ENCODE measurements at places on chromosomes 6 and 20.

DNA sequence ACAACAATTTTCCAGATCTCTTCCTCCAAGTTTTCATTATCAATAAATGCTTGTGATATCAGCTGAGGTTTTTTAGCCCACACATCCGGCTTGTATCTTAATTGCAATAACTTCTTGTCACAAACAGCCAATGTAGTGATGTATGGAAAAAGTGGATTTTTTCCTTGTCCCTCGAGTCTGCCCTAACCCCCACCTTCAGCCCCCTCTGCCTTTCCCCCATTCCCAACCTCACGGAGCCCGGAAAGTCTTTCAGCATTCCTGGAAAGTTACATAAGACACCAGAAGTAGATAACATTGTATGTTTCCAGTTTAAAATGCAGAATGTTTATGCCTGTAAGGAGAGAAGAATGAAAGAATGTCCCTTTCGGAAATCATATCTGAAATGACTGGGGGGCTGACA lies 179.2 kb upstream of the PHACTR1 start:
- DNase-seq, result no peak

- DNase-seq, result no peak
Measured at GRCh38 chr6:132122871-132123270, 171.7 kb upstream of the CCN2 start.

- DNase-seq, result no peak
Measured at GRCh38 chr6:11272491-11273192, 40.2 kb upstream of the NEDD9 start.

- DNase-seq, result no peak
Measured at GRCh38 chr6:159819932-159820640, 20.0 kb downstream of the PNLDC1 start.

DNA sequence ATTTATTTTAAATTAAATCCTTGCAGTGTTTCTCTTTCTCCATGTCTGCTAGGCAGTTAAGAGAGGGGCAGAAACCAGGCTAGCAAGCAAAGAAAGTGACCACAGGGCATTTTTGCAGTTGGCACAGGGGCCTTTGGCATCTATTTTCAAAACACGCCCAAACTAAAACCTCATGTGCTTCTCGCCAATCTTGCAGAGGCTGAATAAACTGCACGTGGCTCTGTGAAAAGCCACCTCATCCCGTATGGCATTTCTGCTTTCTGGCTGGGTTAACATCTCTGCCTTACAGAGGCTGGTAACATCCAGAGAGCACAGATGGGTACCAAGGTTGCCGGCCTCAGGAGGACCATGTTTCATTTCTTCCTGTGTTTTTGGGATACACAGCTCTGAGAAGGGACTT lies 54.6 kb downstream of the GJA10 start:
- no peak for DNase-seq

DNA sequence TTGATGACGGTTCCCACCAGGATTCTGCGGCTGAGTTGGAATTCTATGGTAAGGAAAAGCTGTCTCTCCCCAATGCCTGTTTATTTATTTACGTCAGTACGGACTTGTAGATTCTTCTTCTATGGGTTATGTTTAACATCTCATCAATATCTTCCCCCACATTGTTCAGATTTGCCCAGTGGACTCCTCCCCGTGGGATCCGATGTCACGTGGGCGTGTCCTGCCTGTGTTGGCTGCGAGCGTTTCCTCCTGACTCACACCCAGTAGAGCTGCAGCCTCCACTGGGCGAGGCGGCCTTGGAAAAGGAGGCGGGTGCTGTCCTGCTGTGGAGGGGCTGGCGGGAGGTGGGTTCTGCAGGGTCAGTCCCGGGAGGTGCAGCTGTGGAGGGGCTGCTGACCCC lies 46.8 kb upstream of the SLCO4A1 start:
- no peak for DNase-seq

GRCh38 chr6:158237656-158238055 lies 69.5 kb downstream of the GTF2H5 start:
- DNase-seq, result no peak

- peak; percentile 91 for DNase-seq
Measured at GRCh38 chr20:36745927-36746659, at the start of gene NDRG3. Gene NDRG3, minus strand, starts transcription at chr20:36746090. Its CDS starts 24,355 bp downstream, at chr20:36721735.

DNA sequence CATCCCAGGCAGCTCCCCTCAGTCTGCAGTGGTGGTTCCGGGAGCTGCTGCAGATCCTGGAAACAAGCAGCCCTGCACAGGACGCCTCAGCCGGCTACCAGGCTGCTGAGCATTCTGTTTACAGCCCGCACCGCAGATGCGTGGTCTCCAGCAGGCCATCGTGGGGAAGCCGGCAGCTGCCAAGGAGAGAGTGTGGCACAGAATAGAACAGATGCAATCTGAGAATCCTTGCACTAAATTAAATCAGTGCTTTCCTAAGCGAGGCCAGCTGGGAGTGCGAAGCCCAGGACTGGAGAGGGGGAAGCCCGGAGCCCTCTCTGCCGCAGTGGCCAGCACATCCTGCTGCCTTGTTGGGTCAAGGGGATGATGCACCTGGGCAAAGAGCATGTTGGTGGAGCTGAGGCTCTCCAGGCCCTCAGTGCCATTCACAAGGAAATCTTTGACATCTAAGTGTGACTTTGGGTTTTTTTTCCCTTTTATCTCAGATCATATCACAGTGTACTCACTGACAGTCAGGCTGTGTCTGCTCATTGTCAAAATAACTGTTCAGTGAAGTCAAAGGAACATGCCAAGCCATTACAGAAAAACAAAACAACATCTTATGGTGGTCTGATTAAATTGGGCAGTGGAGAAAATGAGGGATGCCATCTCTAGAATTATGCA lies 118.1 kb downstream of the SYNDIG1 start:
- DNase-seq, result no peak

- no peak for DNase-seq
Measured at GRCh38 chr6:44446626-44447300, 59.3 kb downstream of the CDC5L start.

GRCh38 chr6:123604067-123604466 lies 32.7 kb downstream of the TRDN start:
- DNase-seq, result no peak

GRCh38 chr6:287489-287860 lies 4.8 kb upstream of the DUSP22 start:
- DNase-seq, result no peak

DNA sequence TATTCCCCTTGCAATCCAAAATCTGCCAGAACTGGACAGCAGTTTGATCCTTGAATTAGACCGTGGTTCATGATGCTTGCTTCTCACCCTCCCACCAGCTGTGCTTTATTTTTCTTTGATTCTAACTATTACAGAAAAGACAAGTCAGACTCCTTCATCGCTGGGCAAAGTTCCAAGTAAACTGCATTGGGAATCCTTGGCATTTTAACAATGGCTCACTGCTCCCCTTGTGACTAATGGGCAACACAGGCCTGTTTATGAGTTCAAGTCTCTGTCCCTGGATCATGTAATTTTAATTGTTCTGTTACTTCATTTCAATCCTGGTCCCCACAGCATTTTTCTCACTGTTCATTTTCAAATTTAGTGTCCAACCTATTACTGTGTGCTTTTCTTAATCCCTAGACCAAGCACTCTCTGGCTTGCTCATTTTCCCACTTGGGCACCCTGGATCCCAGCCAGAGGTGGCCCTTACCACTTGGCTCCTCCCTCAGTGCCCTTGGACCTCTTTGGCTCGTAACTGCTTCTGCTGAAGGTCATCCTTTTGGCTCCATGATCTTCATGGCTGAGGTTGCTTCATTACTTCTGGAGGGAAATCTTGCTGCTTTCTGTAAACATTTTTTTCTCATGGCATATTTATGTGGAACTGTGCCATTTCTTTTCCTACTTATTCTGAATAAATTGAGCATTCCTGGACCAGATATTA lies 32.8 kb downstream of the PSMB9 start:
- peak; percentile 47 for DNase-seq

DNA sequence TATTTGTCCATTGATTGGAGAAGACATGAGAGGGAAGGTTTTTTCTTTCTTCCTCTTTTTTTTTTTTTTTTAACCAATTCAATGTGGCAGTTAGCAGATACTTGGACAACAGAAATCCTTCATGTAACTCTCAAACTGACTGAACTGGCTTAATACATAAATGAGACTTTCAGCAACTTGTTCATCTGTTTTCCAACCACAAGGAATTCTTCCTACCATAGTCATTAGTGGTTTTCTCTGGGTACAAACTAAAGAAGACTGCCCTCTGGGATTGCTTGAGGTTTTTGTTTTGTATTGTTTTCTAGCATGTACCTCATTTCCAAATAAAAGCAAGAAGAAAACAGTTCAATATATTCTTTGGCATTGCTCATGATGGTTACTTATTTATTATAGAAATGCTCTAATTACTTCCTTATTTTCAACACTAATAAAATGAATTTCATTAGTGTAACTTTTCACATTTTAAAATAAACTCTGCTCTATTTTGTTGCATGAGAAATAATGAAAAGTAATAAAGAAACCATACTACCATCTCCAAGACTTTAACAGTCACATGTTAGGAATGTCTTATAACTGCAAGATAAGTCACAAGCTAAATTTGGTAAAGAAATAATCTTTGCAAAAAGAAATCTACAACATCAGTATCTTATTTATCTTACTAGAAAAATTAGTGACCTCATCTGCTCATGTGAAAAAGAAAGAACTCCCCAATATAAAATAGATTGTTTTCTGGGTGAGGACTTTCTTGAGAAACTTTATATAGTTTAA lies 52.0 kb downstream of the ME1 start:
- DNase-seq, result no peak

DNA sequence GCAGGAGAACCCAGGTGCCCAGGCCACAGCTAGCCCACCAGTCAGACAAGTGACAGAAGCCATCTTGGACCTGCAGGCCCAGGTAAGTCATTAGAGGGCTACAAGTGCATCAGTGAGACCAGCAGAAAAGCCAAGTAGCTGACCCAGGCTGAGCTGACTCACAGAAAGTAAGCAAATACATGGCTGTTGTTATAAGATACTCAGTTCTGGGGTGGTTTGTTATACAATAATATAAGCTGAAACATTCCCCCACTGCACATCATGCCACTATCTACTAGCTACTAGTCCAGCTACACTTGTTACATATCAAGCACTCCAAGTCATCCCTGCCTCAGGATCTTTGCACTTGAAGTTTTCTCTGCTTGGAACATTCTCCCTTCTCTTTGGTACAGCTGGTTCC lies 10.0 kb downstream of the DYNLT2 start:
- DNase-seq, result no peak

DNA sequence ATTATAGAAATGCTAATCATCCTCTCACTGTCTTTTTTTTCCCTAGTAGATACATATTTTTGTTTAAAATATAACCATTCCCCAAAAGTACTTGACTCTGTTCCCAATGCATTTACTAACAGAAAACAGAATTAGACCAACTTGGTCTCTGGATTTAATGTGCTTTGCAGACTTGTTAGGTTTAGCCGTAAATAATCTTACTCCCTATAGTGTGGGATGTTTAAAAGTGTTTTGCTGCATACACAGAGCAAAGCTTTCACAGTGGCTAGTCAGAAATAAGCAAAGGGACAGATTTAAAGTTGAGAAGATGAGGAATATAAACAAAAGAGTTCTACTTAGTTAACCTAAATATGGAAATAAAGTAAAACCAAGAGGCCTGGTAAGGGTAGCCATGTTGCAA lies 527.5 kb downstream of the HDGFL1 start:
- no peak for DNase-seq

DNA sequence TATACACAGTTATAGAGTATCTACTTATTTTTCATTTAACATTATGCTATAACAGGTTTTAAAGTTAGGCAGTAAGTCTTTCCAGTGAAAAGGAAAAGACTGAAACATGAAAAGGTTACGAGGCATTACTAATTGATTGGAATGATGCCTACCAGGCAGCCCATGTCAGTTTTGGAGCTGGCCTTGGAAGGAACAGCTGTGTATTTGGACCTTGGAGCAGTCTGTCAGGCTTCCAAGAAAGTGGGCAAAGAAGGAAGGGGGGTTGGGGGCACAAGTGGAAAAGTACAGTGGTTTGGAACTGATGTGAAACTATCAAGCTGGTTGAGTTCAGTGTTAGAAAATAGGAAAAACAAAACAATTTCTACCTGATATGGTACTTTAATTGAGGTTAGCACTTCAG lies 41.7 kb downstream of the SLC16A10 start:
- peak; percentile 95 for DNase-seq

- DNase-seq, result no peak
Measured at GRCh38 chr6:33610067-33610466, 11.1 kb upstream of the ITPR3 start.

DNA sequence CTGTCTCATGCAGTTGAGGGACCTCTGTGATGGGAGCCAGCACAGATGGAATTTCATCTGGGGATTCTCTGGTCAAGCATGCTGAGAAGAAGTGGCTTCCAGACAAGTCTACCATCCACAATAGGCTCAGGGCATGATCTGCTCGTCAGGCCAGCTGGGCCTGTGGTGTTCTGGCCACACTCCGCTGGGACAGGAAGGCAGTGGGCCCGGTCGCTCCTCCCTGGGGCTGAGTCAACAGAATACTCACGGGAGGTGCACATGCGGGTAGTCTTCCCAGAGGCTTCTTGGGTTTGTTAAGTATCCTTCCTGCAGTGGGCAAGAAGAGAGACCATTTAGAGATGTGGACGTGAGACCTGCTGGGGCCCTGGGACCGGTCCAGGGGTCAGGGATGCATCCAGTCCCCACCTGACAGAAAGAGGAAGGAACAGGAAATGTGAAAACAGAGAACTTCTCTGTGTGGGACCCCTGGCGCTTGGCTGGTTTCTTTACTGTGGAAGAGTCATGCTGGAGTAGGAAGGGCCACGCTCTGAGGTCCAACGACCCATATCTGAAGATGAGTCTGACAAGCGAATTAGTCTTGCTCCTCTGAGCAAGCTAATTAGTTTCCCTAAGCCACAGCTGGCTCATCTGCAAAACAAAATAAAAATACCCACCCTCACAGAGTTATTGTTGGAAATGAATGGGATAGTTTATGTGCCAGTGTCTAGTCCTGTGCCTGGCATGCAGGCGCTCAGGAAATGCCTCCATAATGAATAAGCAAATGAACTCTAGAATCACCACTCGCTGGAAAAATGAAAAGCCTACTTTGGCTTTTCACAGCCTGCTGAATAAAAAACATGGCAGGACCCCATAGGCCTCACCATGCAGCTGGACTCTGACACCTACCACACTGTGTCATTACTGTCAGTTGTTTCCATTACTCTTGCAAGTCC lies 67.3 kb downstream of the TRAM2 start:
- DNase-seq, result no peak

- DNase-seq, result no peak
Measured at GRCh38 chr6:149859938-149860337, 4.2 kb downstream of the LRP11 start.

DNA sequence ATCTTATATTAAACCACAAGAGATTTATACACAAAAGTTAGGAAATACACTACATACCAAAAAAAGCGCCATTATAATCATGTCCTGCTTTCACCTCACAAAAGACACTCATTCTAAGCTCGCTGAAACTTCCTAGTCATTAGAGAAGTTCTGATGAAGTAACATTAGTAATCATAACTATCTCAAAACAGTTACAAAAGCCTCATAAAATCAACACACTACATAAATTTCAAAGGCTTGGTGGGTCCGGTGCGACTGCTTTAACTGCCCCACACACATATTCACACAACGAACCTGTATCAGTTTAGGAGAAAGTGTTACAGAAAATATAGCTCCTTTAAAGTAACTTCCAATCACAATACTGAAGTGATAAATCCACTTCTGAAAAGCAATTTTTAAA lies 1.9 kb downstream of the PHIP start:
- DNase-seq, result no peak
